ENCODE measurements at places on chromosomes 5 and 9.

GRCh38 chr9:34437006-34437925 lies 21.1 kb downstream of the FAM219A start:
- DNase-seq, result peak; percentile 33

DNA sequence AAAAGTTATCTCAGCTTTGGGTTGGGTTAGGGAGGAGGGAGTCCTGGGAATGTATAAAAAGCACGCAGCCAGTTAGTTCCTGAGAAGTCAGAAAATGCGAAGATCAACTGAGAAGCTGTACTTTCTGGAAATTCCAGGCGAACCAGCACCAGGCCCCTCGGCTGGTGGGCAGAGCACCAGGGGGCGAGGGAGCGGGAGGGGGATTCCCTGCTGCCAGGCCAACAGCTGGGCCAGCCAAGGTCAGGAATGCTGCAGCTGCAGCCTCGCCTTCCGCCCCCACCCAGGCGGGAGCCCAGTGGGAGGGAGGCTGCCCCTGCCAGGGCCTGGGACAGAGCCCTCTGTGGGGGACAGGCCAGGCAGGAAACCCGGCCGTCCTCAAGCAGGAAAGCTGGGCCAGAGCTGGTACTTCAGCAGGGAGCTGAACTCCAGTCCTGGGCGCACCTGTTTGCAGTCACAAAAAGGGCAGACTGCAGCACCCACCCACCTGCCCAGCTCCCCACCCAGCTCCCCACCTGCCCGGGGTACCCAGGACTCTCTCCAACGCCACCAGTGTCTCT lies 35.5 kb downstream of the VAV2 start:
- no peak for DNase-seq

DNA sequence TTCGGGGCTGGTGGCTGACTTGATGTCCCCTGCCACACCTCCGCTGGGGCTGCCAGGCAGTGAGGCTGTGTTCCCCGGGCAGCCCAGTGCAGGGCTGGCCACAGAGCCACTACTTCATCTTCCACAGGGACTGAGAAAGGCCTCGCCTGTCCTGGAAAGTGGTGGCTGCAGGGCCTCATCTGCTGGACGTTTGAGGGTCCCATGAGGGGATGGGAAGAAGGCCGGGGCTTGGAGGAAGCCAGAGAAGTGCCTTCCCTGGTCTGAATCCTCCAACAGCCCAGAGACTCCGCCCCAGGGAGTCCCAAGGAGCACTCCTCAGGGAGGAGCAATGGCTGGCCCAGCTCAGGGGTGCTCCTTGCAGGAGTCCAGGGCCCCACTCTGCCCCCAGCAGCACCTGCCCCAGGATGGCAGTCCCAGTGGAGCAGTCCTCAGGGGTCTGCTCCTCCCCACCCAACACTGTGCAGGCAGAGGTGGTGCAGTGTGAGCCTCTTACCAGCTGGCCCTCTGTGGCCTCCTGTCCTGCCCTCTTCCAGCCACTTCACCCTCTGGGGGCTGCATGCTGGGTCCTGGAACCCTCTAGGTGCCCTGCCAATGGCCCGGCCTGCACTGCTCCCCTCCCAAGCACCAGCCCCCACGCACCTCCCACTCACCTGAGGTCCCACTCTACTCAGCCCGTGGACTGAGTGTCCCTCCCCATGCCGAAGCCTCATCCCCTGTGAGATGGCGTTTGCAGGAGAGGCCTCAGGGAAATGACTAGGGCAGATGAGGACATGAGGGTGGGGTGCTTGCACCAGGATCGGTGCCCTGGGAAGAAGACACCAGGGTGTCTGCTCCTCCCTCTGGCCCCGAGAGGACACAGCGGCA lies 47.3 kb upstream of the COL5A1 start:
- no peak for DNase-seq

GRCh38 chr9:112086627-112087026 lies 88.5 kb downstream of the SUSD1 start:
- DNase-seq, result peak; percentile 9

DNA sequence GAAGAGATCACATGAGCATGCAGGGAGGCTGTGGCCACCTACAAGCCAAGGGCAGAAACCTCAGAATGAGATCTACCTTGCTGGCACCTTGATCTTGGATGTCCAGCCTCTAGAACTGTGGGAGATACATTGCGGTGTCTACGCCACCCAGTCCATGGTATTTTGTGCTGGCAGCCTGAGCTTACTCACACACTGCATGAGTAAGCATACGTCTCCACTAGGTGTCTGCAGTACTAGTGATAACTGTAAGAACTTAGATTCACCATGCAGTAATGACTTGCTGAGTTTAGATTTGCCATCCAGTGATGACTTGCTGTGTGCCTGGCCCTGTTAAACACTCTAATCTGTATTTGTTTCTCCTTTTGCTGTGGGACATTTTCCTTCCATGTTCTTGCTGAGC lies 417.7 kb downstream of the GADD45G start:
- DNase-seq, result no peak

GRCh38 chr9:89678396-89679015 lies 73.7 kb downstream of the GADD45G start:
- peak; percentile 59 for DNase-seq

- no peak for DNase-seq
Observed at GRCh38 chr5:142740474-142741242, 29.5 kb upstream of the ARHGAP26 start.

DNA sequence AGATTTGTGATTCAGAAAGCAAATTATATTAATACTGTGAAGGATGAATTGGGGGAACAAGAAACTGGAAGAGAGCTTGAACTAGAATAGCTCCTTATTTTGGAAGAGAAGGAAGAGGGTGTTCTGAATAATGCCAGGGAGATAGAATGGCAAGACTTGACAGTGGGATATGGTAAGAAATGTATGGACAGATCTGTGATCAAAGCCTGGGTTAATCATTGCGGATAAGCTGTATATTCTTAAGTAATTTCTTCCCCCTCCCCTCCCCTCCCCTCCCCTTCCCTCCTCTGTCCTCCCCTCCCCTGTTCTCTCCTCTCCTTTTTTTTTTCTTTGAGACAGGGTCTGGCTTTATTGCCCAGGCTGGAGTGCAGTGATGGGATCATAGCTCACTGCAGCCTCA lies 10.1 kb upstream of the IL6ST start:
- DNase-seq, result no peak

GRCh38 chr5:95738072-95738471 lies 6.9 kb downstream of the RHOBTB3 start:
- DNase-seq, result no peak

All from SHP77 (cell line).